ENCODE measurements at places on chromosomes 16 and 17.

- DNase-seq = no peak
Measured at GRCh38 chr16:69709456-69710084, 16.8 kb downstream of the NQO1 start.

GRCh38 chr17:58575511-58575910 is 61.1 kb upstream of the MTMR4 start:
- no peak for DNase-seq

- DNase-seq = peak; percentile 25
Measured at GRCh38 chr17:73255671-73256181, 6.0 kb downstream of the CPSF4L start.

GRCh38 chr17:6257336-6257735 is 177.6 kb downstream of the AIPL1 start:
- no peak for DNase-seq

DNA sequence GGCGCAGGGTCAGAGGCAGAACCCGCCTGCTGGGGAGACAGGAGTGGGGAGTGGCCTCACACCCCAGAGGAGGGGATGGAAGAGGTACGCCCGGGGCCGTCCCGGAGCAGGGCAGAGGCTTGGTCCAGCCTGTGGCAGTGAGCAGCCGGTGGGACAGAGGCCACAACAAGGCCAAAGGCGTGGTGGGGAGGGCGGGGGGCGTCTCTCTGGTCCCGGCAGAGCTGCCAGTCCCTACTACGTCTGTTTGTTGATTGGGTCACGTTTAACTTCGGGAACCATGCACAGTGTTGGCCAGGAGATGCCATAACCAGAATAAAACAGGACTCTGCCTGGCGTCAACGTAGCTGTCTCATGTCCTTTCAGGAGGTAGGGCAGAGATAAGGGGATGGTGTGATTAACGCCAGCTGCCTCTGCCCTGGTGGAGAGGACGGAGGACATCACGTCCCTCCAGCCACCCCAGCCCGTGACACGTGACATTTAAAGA is 192.8 kb downstream of the BANP start:
- no peak for DNase-seq

DNA sequence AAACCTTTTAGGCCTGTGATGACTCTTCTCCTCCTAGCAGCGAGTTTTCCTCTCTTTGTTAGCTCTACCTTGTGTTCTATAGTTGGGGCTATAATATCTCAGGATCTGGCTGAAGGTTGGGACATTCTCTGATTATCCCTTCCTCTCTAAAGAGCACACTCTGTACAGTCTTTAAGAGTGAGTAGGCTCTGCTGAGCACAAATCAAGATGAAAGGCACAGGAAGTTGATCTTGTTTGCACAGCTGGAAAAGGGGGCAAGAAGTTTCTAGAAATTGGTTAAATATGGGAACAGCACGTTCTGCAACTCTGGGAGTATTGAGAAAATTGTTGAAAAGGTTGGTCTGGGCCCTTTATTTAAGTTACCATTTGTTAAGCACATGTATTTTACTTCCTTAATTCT is 240.9 kb downstream of the CDH11 start:
- no peak for DNase-seq

- DNase-seq = no peak
Measured at GRCh38 chr16:27600381-27600780, 50.4 kb downstream of the KATNIP start.

DNA sequence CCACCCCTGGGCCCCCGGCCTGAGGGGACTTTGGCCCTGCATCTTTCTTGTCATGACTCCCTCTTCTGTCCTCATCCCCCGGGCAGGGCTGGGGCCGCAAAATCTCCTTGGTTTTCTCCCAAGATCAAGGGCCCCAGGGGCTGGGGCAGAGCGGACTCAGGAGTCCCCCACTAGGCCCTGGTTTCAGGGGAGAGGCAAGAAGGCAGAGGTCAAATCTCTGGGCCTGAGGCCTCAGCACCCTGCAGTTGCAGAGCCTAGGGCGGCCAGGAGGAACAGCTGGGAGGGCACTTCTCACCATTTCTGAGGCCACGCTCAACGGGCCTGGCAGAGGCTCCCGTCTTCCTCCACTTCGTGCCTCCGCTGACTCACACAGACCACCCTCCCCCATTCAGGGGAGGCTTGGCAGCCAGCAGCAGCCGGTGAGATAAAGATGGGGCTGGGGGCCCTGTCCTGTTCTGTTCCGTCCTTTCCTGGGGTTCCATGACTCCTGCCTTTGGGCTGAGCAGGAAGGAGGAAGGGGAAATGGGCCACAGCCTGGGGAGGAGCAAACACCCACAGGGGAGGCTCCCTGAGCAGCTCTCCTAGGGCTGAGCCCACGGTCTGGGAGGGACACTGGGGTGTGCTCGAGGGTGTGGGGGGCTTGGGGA is 12.4 kb downstream of the ZSCAN10 start:
- DNase-seq = no peak

DNA sequence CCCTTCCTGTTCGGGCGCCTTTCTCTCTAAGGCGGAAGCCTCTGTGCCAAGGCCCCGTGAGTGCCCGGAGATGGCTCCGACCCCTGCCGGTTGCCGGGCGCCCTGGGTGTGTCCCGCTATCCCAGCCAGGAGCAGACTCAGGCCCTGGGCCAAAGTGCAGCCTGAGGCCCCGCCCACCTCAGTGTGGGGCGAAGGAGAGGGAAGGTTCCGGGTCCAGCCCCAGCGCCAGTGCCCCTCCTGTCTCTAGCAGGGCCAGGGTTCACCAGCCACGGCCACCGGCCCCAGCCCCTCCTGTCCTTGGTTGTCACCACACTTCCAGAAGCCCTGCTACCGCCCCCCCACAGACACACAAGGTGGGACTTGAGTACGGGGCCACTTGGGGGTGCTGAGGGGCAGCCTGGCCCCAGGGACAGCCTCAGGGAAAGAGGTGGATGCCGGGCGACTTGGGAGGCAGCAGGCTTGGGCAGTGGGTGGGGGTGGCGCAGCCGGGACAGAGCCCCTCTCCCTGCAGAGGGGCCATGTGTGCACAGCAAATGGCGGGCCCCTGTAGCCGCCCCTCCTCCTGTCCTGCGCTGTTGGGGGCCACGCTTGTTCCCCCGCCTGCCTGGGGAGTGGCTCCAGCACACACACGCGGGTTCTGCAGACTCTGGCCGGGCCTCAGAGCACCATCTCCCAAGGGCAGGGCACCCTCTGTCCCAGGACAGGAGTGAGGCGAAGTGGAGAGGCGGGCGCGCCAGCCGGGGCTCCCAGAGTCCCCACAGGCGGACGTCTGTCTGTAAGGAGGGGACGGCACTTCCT is 6.0 kb downstream of the C1QTNF8 start:
- no peak for DNase-seq

DNA sequence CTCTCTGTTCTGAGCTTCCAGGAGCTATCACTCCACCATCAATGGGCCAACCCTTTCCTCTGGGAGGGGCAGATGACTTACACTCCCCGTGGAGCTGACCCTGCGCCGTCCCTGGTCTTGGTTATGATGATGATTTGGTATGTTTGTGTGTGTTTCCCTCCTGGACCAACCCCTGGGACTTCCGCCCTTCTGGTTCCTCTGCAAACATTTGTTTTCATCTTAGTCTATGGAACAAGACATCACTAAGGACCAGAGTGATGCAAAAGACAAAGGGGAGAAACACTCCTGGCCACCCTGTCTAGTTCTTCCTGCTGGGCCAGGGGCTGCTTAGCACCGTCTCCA is 13.7 kb downstream of the CBX4 start:
- no peak for DNase-seq

DNA sequence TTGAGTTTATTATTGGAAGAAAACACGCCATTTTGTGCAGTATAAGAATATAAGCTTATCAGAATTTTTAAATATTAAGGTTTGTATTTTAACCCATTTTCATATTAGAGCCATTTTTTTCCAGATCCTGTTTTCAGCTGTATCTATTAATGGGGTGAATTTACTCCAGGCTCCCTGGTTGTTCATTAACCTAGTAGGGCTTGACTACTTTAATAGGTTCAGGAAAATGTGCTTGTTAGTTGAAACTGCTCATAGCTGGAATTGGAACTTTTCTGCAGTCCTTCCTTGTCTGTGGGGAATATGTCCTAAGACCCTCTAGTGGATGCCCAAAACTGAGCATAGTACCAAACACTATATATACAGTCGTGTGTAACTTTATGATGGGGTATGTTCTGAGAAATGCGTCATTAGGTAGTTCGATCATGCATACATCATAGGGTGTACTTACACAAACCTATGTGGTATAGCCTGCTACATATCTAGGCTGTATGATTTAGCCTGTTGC is 28.0 kb downstream of the NFAT5 start:
- no peak for DNase-seq

GRCh38 chr16:69396187-69397061 is 10.6 kb upstream of the TERF2 start:
- DNase-seq = peak; percentile 53

- no peak for DNase-seq
Measured at GRCh38 chr17:57215317-57215716, 41.0 kb upstream of the MSI2 start.

DNA sequence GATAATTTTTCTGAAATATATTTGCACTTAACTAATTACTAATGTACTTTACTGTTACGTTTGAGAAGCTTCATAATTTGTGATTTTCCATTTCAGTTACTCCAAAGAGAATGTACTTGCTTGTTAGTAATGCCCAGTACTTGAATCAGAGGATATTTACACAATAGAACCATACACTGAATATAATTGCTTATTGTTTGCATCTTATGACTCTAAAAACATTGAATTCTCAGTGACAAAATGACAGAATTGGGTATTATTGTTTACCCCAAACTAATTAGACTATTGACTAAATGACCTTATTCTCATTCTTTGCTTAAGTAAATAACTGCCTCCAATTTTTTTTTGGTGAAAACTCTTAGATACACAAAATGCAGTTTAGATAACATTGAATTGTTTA is 8.9 kb downstream of the CCP110 start:
- DNase-seq = no peak

DNA sequence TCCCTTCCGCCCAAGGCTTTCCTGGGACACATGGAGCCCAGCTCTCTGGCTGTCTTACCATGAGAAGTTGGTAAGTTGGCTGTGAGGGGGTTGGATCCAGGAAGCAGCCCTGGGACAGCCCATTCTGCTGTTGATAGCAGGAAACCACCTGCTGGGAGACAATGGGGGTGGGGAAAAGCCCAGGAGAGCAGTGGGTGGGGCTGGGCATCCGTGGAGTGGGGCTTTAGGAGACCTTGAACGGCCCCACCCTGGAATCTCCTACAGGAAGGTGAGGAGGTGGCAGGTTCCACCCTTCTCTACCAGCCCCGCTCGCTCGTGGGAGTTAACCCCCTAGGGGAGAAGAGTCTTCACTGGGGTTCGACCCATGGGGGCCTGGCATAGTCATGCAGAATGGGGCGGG is 5.8 kb downstream of the TMEM92 start:
- DNase-seq = no peak

DNA sequence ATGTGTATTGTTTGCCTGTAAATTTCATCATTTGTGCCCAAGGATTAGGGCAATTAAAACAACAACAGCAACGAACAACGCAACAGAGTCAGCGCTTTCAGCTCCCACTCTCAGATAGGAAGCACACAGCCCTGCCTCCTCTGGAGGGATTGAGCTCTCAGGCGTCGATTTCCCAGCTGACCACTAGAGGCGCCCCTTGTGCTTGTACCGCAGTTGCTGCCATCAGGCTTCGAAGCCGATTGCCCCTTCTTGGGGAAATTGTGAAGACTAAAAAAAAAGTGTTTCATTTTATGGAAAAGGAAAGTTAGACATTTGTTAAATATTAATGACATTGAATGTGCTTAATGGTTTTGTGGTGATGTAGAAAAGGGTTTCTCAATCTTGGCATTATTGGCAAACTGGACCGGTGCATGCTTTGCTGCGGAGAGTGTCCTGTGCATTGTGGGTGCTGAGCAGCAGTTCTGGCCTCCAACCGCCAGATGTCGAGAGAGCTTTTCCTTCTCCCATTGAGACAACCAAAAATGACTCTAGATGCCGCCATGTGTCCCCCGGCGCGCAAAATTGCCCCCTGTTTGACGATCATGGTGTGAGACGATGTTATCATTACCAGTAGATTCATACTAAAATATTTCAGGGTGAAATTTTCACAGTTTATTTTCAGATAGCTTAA is 650.4 kb upstream of the RBFOX1 start:
- no peak for DNase-seq

DNA sequence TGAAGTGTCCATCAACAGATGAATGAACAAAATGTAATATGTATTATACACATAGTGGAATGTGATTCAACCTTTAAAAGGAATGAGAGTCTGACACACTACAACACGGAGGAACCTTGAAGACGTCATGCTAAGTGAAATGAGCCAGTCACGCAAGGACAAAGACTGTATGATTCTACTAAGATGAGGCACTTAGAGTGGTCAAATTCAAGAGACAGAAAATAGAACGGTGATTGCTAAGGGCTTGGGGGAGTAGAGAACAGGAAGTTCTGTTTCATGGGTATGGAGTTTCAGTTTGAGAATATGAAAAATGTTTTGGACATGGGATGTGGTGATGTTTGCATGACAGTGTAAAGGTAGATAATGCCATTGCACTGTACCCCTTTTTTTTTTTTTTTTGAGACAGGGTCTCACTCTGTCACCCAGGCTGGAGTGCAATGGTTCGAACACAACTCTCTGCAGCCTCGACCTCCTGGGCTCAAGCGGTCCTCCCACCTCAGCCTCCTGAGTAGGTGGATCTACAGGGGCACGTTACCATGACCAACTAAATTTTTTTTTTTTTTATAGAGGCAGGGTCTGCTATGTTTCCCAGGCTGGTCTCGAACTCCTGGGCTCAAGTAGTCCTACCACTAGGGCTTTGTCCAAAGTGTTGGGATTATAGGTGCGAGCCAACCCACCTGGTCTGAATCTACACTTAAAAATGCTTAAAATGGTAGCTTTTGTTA is 2.9 kb upstream of the CCDC102A start:
- DNase-seq = no peak

GRCh38 chr16:66069587-66069986 is 296.9 kb upstream of the CDH5 start:
- DNase-seq = no peak

Measured in T follicular helper cell (primary cell).